ENCODE measurements at places on chromosomes 5 and 9. TPM values are rescaled to one million over a fixed set of nuclear protein-coding genes. Genes with fewer than 3 reads are reported as not detected.
A peak's percentile ranks its signal among the peaks of the same experiment; 100 is the strongest.

AGXT2 gene
- not detected for total RNA-seq

NDUFS4 gene
- total RNA-seq, result 30.4 TPM

RASGRF2 gene
- 3.0 TPM for total RNA-seq

ARHGEF28 gene
- total RNA-seq, result 18.7 TPM

UNC13B gene
- 59.8 TPM for total RNA-seq

WHRN gene
- total RNA-seq, result 5.4 TPM

SPATA31A6 gene
- not detected for total RNA-seq

PSD2 gene
- total RNA-seq, result not detected

PLEKHG4B gene
- under 0.01 TPM for total RNA-seq

ZFP62 gene
- 20.9 TPM for total RNA-seq

DIPK1B gene
- 4.1 TPM for total RNA-seq

TNIP1 gene
- 296 TPM for total RNA-seq

GRCh38 chr5:173727839-173728778 is 111.7 kb upstream of the BOD1 start:
- no peak overlapping the region for H3K4me3 ChIP-seq
- DNase-seq, result no peak
- H3K27ac ChIP-seq, result no peak overlapping the region
- no peaks in the 10 kb centered on the region for H3K27me3 ChIP-seq
- H3K4me1 ChIP-seq, result no peaks in the 10 kb centered on the region
- no peaks in the 10 kb centered on the region for H3K36me3 ChIP-seq

DNA sequence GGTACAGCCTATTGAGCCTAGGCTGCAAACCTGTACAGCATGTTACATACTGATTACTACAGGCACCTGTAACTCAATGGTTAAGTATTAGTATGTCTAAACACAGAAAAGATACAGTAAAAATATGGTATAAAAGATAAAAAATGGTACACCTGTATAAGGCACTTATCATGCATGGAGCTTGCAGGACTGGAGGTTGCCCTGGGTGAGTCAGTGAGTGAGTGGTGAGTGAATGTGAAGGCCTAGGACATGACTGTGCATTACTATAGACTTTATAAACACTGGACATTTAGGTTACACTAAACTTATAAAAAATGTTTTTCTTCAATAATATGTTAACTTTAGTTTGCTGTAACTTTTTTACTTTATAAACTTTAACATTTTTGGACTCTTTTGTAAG is 171.3 kb downstream of the SLC28A3 start:
- no peak overlapping the region for H3K4me3 ChIP-seq
- no peak for DNase-seq
- H3K27ac ChIP-seq, result no peak overlapping the region
- no peaks in the 10 kb centered on the region for H3K36me3 ChIP-seq
- no peaks in the 10 kb centered on the region for H3K27me3 ChIP-seq

DNA sequence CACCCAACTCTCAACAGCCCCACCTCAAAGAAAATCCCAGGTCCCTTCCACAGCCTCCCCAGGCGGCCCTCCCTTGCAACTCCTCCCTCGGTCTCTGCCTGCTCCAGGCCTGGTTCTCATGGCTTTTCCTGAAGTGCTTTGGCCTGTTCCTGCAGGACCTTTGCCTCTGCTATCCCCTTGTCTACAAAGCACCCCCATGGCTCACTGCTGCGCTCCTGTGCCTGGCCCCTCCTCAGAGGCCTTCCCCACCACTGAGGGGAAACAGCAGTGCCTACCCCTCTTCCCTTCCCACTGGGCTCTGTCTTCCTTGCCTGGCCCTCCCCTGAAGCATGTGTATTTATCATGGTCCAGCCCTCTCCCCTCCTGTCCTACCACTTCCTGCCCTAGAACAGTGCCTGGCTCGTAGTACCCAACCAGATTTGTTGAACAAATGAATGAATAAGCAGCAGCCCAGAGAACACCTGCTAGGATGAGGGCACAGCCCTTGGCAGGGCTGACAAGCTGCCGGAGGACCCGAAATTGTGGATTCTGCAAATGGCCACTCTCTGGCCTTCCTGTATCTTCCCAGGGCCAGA is 68.6 kb upstream of the LRRTM2 start:
- H3K4me3 ChIP-seq, result no peak overlapping the region
- no peaks in the 10 kb centered on the region for H3K4me1 ChIP-seq
- no peak overlapping the region for H3K27ac ChIP-seq
- DNase-seq, result no peak
- peaks cover 7% of the 10 kb centered on the region for H3K36me3 ChIP-seq

- H3K4me1 ChIP-seq, result peaks cover 12% of the 10 kb centered on the region
- peak; percentile 63 for DNase-seq
- no peaks in the 10 kb centered on the region for H3K36me3 ChIP-seq
- H3K27ac ChIP-seq, result peak overlapping the region; percentile 97
Observed at GRCh38 chr5:95644351-95645042, 2.1 kb upstream of the RFESD start.

GRCh38 chr5:165616490-165617405 is 2111.3 kb downstream of the MAT2B start:
- H3K27me3 ChIP-seq, result no peaks in the 10 kb centered on the region
- no peaks in the 10 kb centered on the region for H3K36me3 ChIP-seq
- DNase-seq, result no peak
- no peak overlapping the region for H3K27ac ChIP-seq
- no peaks in the 10 kb centered on the region for H3K4me1 ChIP-seq

GRCh38 chr5:32231929-32232328 is 57.8 kb upstream of the GOLPH3 start:
- H3K27me3 ChIP-seq, result no peaks in the 10 kb centered on the region
- no peak for DNase-seq
- peaks cover 32% of the 10 kb centered on the region for H3K4me1 ChIP-seq
- H3K4me3 ChIP-seq, result no peak overlapping the region
- H3K36me3 ChIP-seq, result no peaks in the 10 kb centered on the region

GRCh38 chr5:96857454-96857853 is 18.8 kb upstream of the ERAP2 start:
- peaks cover 25% of the 10 kb centered on the region for H3K4me1 ChIP-seq
- no peak overlapping the region for H3K4me3 ChIP-seq
- no peaks in the 10 kb centered on the region for H3K27me3 ChIP-seq
- DNase-seq, result no peak
- H3K27ac ChIP-seq, result no peak overlapping the region

- peaks cover 11% of the 10 kb centered on the region for H3K27me3 ChIP-seq
- no peaks in the 10 kb centered on the region for H3K36me3 ChIP-seq
- no peaks in the 10 kb centered on the region for H3K4me1 ChIP-seq
- no peak overlapping the region for H3K4me3 ChIP-seq
Observed at GRCh38 chr9:109875495-109876129, 95.6 kb downstream of the PALM2AKAP2 start.

GRCh38 chr9:132136151-132136780 is 25.6 kb upstream of the NTNG2 start:
- no peaks in the 10 kb centered on the region for H3K4me1 ChIP-seq
- no peak for DNase-seq
- H3K27ac ChIP-seq, result no peak overlapping the region
- H3K4me3 ChIP-seq, result no peak overlapping the region
- H3K27me3 ChIP-seq, result peaks cover 63% of the 10 kb centered on the region

- no peak overlapping the region for H3K27ac ChIP-seq
- no peak overlapping the region for H3K4me3 ChIP-seq
- no peak for DNase-seq
- H3K36me3 ChIP-seq, result peaks cover 2% of the 10 kb centered on the region
Observed at GRCh38 chr5:154801083-154801482, 45.9 kb downstream of the LARP1 start.

GRCh38 chr5:141737535-141737934 is 55.5 kb upstream of the ARAP3 start:
- H3K27ac ChIP-seq, result no peak overlapping the region
- no peaks in the 10 kb centered on the region for H3K4me1 ChIP-seq
- H3K4me3 ChIP-seq, result no peak overlapping the region
- no peaks in the 10 kb centered on the region for H3K36me3 ChIP-seq
- peaks cover 10% of the 10 kb centered on the region for H3K27me3 ChIP-seq
- no peak for DNase-seq

DNA sequence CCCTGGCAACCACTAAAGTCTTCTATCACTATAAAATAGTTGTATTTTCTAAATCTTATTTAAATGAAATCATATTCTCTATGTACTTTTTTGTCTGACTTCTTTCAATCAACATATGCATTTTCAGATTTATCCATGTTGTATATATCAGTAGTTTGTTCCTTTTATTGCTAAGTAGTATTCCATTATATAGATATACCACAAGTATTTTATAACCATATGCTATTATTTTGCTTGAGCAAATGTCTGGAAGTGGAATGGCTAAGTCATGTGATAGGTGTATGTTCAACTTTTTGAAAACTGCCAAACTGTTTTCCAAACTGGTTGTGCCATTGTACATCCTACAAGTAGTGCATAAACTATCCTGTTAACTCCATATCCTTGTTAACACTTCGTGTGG is 131.1 kb downstream of the CWC27 start:
- no peak overlapping the region for H3K4me3 ChIP-seq
- no peaks in the 10 kb centered on the region for H3K27me3 ChIP-seq
- H3K4me1 ChIP-seq, result no peaks in the 10 kb centered on the region

DNA sequence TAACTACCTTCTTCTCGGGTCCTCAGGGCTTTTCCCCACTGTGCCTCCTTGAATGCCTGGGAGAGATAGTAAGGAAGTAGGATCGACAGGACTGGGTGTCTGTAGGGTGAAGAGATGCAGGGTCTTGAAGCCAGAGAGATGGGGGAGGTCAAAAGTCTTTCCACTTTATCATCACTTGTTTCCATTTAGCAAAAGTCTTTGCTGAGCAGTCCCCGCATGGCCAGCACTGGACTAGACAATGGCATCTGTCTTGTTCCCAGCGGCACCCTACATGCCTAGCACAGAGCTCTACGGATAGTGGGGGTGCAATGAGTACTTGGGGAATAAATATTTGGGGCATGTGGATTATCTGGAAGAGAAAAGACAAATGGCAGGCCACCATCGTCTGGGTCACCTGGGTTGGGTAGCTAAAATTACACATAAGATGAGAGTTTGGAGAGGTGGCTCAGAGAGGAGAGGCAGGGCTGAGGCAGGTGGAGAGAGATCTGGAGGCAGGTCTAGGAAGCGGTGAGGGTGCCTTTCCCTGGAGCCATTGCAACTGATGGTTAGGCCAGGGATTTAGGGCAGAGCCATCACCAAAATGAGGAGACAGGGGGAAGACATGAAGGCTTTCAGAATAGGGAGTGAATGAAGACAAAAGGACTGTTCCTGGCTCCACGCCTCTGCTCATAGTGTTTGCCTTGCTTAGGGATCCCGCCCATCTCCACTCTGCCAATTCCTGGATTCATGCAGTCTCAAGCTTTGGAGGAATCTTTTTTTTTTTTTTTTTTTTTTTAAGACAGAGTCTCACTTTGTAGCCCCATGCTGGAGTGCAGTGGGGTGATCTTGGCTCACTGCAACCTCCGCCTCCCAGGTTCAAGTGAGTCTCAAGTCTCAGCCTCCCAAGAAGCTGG is 250.8 kb upstream of the KLF4 start:
- DNase-seq, result no peak
- H3K4me1 ChIP-seq, result peaks cover 9% of the 10 kb centered on the region
- no peak overlapping the region for H3K4me3 ChIP-seq

DNA sequence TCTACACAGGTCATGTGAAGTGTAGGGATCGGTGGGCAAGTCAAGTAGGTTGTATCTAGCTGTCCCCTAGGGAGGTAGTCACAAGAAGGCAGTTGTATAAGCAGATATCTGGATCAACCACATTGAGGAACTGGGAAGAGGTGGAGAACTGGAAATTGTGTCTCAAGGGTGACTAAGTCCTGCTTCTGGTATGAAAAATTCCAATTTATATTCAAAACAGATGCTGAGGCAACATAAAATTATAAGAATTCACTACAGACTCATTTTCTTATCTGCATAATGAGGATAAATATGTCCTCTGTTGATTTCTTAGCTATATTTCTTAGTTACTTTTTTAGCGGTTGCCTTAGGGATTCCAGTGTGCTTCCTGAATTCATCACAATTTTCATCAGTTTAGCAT is 46.8 kb downstream of the GALNT12 start:
- H3K36me3 ChIP-seq, result no peaks in the 10 kb centered on the region
- no peak for DNase-seq
- no peak overlapping the region for H3K4me3 ChIP-seq
- H3K27me3 ChIP-seq, result no peaks in the 10 kb centered on the region
- H3K27ac ChIP-seq, result no peak overlapping the region

GRCh38 chr9:116084497-116084896 is 69.1 kb upstream of the PAPPA start:
- H3K4me3 ChIP-seq, result no peak overlapping the region
- no peak overlapping the region for H3K27ac ChIP-seq
- DNase-seq, result no peak
- H3K4me1 ChIP-seq, result no peaks in the 10 kb centered on the region

GRCh38 chr9:100602342-100602801 is 24.5 kb downstream of the CAVIN4 start:
- no peak overlapping the region for H3K4me3 ChIP-seq
- peaks cover 4% of the 10 kb centered on the region for H3K4me1 ChIP-seq
- no peaks in the 10 kb centered on the region for H3K27me3 ChIP-seq
- no peak for DNase-seq
- H3K27ac ChIP-seq, result no peak overlapping the region
- H3K36me3 ChIP-seq, result no peaks in the 10 kb centered on the region

GRCh38 chr5:132283423-132284043 is 10.7 kb upstream of the SLC22A4 start:
- peaks cover under 1% of the 10 kb centered on the region for H3K4me1 ChIP-seq
- H3K4me3 ChIP-seq, result no peak overlapping the region
- H3K36me3 ChIP-seq, result no peaks in the 10 kb centered on the region
- H3K27ac ChIP-seq, result no peak overlapping the region
- H3K27me3 ChIP-seq, result no peaks in the 10 kb centered on the region

GRCh38 chr5:56112526-56113121 is 117.9 kb upstream of the IL6ST start:
- no peaks in the 10 kb centered on the region for H3K27me3 ChIP-seq
- H3K4me3 ChIP-seq, result no peak overlapping the region
- H3K36me3 ChIP-seq, result no peaks in the 10 kb centered on the region

Measured in transverse colon (tissue), 4 donors.